ENCODE measurements at places on chromosomes 1 and 21.

DNA sequence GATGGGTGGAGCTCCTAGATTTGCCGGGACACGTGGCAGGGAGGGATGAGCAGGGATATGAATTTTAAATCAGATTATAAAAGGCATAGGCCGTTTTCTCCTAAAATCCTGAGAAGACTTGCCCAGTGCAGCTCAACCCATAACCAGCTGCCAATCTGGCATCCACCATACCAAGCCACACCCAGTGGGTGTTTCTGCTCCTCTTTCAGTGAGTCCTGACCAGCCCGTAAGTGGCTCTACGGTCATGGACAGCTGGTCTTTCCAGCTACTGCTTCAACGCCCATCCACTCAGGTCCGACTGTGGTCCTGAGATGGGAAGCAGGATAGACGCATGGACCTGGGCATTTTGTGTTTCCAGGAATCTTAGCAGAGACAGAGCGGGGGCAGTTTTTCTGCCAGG, 107.2 kb downstream of the LAMC2 start:
- no peak for DNase-seq

DNA sequence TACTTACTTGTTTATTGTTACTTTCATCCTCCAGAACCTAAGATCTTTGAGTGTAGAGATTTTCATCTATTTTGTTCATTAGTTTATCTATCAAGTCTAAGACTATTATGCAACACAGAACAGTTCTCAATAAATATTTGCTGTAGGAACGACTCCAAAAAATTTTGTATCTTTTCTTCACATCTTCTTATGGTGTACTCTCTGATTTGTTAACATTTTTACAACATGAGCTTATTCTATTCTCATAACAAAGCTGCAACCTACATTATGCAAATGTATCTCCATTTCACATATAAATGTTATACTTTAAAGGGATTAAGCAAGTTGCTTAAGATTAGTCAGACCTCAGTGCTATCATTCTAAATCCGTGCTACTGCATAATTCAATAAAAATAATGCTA, 514.2 kb upstream of the ZP4 start:
- no peak for DNase-seq

DNA sequence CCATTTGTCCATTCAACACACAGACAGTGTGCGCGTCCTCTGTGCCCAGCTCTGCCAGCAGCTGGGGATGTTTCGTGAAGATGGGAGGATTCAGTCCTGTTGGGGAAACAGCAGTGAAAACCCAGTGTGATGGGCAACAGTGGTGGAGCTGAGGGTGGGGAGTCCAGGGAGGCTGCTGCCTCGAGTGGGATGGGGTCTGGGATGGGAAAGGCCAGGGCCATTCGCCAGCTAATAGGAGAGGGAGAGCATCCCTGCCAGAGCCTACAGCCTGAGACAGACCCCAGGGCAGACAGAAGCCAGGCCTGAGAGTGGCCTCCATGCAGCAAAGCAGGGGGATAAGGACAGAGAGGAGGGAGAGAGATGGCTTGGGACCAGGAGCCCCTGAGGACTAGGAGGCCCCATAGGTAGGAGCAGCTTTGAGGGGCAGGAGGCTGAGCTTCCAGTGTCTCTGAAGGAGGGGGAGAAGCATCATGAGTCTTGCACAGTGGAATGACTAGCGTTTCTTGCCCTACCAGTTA, 252.6 kb downstream of the NPHP4 start:
- no peak for DNase-seq

DNA sequence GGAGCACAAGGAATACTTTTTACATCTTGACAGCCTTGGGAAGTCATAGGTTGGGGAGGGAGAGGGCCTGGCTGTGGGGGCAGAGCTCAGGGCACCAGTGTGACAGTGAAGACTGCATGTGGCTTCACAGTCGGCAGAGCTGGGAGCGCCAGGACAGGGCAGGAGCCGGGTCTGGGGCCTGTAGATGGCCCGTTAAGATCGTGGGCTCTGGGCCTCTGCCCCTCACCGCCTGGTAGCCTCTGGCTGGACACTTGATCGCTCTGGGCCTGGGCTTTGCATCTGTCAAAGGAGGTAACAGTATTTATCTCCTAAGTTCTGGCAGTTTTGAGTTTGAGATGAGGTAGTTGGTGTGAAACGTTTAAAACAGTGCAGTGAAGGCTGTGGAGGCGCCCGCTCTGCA, 4.8 kb downstream of the SLX9 start:
- DNase-seq: no peak

DNA sequence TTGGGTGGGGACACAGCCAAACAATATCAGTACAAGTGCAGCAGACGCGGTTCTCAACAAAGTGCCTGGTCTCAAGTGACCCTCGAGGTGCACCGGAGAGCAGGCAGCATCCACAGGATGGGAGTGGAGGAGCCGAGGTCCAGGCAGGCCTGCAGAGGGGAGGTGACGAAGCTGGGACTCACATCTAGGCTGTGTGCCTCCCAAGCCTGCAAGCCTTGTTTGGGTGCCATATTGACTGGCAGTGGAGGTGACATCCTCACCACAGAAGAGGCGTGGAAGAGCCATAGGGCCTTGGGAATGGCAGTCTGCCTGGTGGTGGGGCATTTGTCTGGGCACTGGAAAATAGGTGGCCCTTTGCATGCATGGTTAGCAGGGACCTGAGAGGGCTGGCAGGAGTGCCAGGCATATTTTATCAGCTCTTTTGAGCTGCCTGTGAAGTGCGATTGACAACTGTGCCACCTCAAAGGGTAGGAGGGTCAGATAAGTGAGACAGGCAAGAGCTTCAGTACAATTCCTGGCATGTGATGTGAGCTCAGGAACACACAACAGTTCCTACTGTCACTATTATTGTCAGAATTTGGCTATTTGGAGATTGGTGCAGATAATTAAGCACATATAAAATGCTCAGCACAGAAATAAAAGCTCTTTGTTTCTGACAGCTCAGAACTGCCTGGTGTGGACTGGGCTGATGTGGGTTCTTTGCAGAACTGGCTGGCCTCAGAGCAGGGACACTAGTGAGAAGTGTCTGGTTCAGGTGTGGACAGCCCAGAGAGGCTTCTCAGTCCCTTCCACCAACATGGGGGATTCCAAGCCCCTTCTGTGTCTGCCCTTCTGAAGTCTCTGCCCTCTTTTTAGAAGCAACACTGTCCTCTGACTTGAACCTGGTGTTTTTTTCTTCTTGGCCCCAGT, 347.6 kb upstream of the AJAP1 start:
- no peak for DNase-seq

DNA sequence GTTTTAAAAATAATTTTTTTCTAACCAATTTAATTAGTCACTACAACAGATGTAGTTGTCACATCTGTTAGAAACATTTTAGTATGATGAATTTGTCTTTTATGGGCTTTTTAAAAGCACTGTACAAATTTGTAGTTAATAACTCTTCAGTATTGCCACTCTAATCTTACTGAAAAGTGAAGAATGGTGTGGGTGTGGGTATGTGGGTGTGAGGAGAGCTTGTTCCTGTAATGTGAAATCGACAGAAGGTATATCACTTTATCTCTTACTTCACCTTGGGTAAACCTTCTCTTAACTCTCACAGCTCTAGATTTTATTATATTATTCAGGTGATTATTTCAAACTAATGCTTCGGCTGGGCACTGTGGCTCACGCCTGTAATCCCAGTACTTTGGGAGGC, 42.5 kb downstream of the TMEM200B start:
- DNase-seq: no peak

DNA sequence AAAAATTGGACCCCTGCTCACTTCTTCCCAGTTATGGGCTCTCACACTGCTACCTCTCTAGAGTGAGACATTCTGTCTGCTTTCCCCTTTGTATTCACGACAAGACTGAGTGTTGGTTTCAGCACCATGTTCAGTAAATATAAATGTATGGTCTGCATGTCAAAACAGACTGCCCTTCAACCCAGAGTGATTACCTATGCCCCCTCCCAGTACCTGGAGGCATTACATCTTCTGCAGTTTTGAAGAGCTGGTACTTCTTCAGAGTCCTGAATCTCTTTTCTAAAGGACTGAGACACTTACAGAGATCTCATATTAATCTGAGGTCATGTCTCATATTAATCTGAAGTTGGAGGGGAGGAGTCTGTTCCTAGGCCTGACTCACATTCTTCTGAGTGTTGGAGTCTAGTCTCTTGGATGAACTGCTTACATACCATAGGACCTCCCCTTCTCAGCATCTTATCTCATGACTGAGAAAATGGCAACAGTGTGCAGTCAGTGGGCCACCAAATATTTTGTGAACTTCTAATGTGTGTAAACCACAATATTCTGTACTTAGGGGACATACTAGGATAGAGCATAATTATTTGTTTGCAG, 80.3 kb downstream of the RGL1 start:
- no peak for DNase-seq

- no peak for DNase-seq
Observed at GRCh38 chr1:179935909-179936496, 18.6 kb upstream of the CEP350 start.

DNA sequence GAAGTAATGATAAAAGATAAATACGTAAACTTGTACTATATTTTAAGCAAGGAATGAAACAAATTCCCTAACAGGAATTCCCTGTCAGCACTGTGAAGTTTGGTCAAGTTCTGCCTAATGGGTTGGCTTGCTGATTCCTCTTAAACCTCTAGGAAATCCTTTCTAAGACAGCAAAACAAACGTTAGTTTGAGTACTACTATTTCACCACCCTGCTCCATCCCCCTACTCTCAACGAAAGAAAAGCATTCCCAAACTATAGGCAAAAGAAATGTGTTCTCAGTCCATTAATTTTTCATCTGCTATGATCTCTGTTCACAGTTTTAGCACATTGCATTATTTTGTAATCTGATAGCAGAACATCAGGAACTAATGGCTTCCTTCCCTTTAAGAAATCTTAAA, 16.1 kb downstream of the SERPINC1 start:
- DNase-seq: no peak

GRCh38 chr1:17168091-17168876, 36.6 kb upstream of the PADI1 start:
- peak; percentile 80 for DNase-seq

- no peak for DNase-seq
Observed at GRCh38 chr1:46603481-46603857, 599 bp downstream of the MKNK1 start.

- no peak for DNase-seq
Observed at GRCh38 chr1:27144920-27145661, 9.8 kb downstream of the SLC9A1 start.

DNA sequence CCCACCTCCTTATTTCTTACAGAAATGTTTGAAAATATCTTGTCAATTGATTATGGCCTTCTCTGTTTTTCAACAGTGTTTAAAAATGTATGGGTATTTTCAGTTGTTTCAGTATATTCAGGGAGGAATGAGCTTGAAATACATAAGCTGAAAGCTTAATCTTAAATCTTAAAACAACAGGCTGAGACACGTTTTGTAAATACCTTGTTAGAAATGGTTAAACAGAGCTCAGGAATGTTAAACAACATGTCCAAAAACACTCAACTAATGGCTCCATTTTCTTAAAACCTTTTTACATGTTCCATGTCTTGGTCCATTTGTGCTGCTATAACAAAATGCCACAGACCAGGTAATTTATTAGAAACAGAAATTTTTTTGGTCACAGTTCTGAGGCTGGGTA, 953.8 kb upstream of the ADGRL2 start:
- no peak for DNase-seq

DNA sequence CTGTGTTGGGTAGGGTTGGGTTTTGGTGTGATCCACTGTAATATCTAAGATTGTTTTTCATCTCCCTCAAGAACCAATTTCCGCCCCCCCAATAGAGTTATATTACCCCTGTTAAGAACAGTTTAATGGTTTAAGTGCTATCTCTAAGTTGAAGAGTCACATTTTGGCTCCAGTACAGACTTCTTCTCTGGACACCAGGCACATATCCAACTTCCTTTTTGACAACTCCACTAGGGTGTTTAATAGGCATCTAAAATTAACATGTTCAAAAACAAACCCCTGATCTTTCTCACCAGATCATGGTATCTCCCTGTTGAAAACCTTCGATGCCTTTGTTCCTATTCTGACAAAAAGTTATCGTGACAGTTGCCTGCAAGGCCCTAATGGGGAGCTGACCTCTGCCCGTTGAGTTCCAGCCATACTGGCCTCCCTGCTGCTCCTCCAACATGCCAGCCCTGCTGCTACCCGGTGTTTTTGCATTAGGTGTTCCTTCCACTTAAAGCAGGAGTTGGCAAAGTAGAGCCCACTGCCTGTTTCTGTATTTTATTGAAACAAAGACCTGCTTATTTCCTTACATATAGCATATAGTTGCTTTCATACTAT, 18.6 kb downstream of the USP24 start:
- DNase-seq: no peak

GRCh38 chr1:28591708-28592320, at the start of gene RAB42:
RAB42 (plus strand) TSS chr1:28592265; CDS start chr1:28592512, 247 bp downstream.
- DNase-seq: no peak

GRCh38 chr1:45001011-45001481, 10.1 kb downstream of the HECTD3 start:
- no peak for DNase-seq

DNA sequence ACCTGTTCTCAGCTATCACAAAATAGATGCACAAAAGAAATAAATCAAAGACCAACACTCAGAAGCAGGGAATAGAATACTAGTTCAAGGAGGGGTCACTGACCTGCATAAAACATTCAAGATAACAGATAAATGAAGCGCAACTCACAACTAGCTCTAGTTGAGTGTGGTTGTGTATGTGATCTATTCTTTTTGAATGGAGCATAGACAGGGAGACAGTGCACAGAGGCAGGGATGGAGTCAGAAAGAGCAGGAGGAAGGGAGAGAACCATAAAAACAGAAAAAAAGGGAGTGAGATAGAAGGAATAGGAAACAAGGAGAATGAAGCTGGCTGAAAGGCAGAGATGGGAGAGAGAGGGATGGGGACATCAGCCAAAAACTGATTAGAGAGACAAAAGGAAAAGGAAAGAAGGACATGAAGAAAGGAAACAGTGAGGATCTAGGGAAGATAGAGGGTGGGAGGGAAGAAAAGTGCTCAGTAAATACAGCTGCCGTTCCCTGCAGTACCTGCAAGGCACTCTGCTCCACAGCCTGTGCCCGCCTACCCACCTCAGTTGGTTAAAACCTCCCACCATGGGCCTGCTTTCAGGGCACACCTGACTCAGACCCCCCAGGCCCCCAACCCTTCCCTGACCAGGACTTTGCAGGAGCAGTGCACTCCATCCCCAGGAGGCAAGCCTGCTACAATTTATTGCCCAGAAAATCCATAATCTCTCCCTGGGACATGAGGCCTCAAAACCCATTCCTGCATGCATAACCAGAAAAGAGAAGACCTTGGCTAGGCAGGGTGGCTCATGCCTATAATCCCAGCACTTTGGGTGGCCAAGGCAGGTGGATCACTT, 385.2 kb upstream of the POU3F1 start:
- no peak for DNase-seq

Data from COR-L47 (cell line).